SJCRH30 (cell line): ENCODE measurements at places on chromosomes 13 and 19.

DNA sequence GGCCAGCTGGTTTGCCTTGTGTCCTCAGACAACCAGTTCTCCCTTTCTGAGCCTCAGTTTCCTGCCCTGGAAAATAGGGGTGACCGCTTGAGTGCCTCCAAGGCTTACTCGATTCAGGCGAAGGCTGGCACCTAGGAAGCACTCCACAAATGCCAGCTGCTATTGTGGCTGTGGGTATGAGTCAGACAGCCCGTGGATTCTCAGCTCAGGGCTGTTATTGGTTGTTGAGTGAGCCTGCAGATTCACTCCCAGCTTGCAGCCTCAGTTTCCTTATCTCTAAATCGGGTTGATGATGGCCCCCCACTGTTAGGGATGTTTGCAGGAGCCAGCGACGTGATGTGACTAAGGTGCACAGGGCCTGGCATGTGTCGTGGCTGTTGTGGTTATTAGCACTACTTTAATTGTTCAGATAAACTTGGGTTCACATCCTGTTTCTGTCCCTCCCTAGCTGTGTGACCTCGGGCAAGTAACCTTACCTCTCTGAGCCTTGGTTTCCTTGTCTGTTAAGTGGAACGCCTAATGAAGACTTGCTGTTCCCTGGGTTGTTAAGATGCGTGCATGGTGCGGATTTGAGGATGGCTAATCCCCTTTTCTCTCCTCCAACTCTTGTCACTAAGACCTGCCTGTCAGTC is 2.4 kb downstream of the MARK4 start:
- no peak for DNase-seq

GRCh38 chr13:101627556-101627943 is 175.1 kb downstream of the ITGBL1 start:
- no peak for DNase-seq

DNA sequence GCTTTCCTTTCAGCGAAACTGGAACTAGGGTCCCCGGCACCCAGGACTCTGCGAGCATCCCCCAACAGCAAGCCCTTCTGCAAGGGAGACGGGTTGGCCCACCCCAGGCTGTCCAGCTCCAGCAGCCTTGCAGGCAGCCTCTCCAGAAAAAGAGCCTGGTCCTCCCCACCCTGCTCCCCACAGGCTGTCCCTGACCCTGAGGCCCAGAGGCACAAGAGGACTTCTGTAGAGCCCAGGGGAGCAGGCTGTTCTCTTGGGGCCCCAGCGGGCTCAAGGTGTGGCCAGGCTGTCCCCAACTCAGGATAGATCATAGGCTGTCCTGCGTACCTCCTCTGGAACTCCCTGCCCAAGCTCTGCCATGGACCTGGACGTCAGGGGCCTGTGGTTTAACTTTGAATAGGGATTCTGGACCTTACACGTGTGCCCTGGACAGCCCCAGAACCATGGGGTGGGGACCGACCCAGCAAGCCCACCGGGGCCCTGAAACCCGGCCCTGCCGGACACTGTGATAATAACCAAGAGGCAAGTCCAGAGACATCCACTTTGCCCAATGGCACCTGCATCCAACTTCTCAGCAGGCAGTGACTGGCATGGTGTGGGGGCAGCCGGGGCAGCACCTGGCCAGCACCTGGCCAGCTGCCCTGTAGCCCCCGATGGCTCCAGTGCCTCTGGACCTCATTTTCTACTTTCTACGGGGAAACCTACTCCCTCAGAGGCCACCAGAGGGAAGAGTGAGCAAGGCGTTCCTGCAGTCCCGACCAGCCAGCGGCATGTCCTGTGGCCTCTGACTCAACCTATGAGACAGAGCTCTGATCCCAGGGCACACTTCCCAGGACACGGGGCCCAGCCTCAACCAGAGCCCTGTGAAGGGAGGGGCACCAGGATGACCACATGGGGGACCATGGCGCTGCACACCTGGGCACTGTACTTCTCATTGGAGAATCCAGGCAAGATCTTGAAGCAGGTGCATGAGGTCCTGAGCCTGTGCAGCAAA is 50.9 kb upstream of the TPM4 start:
- peak; percentile 29 for DNase-seq

GRCh38 chr19:50994129-50994528 is 7.3 kb downstream of the KLK8 start:
- peak; percentile 19 for DNase-seq

- no peak for DNase-seq
Measured at GRCh38 chr19:58304255-58304654, 922 bp upstream of the ERVK3-1 start.

GRCh38 chr19:38686530-38686888 is 39.1 kb downstream of the ACTN4 start:
- no peak for DNase-seq

- DNase-seq: peak; percentile 75
Measured at GRCh38 chr19:47713046-47714021, at the start of gene EHD2. TSS of gene EHD2 (plus strand) at chr19:47713422. CDS start at chr19:47716613, 3,191 bp downstream.

DNA sequence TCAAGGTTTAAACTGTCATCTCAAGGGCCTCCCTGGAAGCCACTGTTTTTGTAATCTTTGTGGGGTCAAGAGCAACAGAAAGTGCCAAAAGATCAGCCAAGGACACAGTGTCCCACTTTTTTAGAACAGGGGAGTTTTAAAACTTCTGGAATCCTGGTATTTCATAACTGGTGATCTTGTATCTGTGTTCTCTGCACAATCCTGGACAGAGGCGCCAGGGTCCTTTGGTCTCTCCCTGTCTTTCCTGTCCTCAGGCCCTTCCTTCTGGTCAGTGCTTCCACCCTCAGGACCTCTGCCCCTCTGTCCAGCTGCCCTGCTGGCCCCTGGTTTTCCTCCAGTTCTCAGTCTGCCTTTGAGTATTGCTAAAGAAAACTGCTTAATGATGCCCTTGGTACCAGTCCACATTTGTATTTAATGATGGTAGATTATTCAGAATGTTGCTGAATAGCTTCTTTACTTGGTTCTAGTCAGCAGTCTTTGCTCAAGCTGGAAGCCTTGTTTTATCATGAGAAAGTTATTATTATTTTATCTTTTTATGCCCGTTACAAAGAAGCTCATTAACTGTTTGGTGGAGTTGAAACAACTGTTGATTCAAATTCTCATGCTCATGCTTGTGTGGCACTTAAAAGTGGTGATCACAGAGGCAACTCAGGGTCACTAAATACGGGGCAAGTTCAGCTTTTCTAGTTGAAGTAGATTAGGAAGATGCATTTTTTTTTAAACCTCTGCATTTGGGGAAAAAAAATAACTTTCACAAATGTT is 47.5 kb downstream of the WASF3 start:
- no peak for DNase-seq

- DNase-seq: no peak
Measured at GRCh38 chr13:32923725-32924124, 92.5 kb upstream of the KL start.

- DNase-seq: no peak
Measured at GRCh38 chr19:46955813-46956371, 63.7 kb upstream of the NPAS1 start.

- DNase-seq: no peak
Measured at GRCh38 chr13:109836629-109837607, 50.5 kb upstream of the IRS2 start.
